ENCODE measurements at places on chromosomes 2 and 18.
A peak's percentile ranks its signal among the peaks of the same experiment; 100 is the strongest.

- DNase-seq, result no peak
Measured at GRCh38 chr2:37506407-37507050, 162.1 kb downstream of the QPCT start.

- no peak for DNase-seq
Measured at GRCh38 chr2:182379241-182379640, 47.6 kb downstream of the PDE1A start.

- no peak for DNase-seq
Measured at GRCh38 chr2:102677244-102678215, 58.2 kb downstream of the SLC9A2 start.

- no peak for DNase-seq
Measured at GRCh38 chr2:54396107-54396506, 60.0 kb upstream of the SPTBN1 start.

DNA sequence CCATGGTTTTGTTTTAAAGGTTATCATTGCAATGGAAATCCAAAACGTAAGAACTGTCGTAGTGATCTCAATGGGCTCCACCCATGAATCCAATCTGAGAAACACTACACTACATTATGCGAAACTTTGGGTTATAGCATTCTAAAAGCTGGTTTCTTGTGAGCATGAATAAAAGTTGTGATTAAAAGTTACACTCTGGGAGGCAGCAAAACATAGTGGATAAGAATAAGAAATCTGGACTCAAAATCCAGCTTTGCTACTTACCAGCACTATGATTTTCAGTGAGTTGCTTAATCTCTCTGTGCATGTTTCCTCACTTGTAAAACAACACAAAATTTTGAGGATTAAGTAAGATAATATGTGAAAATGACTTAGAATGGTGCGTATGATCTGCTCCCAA is 25.7 kb upstream of the THOC1 start:
- no peak for DNase-seq

DNA sequence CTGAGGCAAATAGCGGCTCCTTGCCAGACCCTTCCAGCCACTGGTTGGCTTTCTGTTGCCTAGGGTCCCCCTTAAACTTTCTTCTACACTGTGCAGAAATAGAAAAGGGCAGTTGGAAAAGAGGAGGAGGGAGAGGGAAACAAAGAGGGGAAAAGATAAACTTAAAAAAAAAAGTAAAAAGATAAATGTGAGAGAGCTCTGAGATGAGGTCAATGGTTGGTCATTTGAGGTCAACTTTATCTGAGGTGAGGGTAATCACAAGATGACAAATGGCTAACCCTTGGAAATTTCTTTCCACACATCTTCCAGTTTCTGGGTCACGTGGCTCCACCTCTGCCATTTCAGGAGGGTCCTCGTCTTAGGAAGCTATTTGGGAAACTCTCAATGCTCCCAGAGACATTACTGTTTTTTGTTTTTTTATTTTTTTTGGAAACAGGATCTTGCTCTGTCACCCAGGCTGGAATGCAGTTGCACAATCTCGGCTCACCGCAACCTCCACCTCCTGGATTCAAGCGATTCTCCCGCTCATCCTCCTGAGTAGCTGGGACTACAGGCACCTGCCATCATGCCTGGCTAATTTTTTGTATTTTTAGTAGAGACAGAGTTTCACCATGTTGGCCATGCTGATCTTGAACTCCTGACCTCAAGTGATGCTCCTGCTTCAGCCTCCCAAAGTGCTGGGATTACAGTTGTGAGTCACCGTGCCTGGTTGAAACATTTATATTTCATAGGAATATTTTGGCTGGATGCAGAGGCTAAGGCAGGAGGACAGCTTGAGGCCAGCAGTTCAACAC is 199.9 kb downstream of the TGIF1 start:
- DNase-seq, result no peak

GRCh38 chr18:2326999-2327398 is 244.3 kb downstream of the METTL4 start:
- no peak for DNase-seq

GRCh38 chr2:31227110-31227509 is 6.8 kb upstream of the EHD3 start:
- DNase-seq, result no peak

GRCh38 chr2:85812094-85812735 is 58.4 kb downstream of the ATOH8 start:
- DNase-seq, result peak; percentile 25

DNA sequence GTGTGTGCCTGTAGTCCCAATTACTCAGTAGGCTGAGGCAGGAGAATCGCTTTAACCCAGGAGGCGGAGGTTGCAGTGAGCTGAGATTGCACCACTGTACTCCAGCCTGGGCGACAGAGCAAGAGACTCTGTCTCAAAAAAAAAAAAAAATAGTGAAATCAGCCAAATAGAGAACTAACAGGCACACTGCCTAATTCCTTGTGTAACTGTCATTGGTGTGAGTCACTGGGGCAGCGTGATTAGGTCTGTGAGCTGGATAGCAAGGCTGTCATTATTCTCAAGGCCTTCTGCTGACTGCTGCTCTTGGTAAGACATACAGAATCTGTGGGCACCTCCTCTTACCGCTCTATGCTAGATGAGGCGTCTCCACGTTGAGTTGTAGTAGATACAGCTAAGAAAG is 270.3 kb downstream of the NEDD4L start:
- no peak for DNase-seq

- DNase-seq, result no peak
Measured at GRCh38 chr18:58525517-58525916, 103.4 kb downstream of the ALPK2 start.

- DNase-seq, result no peak
Measured at GRCh38 chr18:7941533-7941932, 374.4 kb downstream of the PTPRM start.

GRCh38 chr2:102773149-102773705 is 11.4 kb downstream of the TMEM182 start:
- DNase-seq, result no peak

DNA sequence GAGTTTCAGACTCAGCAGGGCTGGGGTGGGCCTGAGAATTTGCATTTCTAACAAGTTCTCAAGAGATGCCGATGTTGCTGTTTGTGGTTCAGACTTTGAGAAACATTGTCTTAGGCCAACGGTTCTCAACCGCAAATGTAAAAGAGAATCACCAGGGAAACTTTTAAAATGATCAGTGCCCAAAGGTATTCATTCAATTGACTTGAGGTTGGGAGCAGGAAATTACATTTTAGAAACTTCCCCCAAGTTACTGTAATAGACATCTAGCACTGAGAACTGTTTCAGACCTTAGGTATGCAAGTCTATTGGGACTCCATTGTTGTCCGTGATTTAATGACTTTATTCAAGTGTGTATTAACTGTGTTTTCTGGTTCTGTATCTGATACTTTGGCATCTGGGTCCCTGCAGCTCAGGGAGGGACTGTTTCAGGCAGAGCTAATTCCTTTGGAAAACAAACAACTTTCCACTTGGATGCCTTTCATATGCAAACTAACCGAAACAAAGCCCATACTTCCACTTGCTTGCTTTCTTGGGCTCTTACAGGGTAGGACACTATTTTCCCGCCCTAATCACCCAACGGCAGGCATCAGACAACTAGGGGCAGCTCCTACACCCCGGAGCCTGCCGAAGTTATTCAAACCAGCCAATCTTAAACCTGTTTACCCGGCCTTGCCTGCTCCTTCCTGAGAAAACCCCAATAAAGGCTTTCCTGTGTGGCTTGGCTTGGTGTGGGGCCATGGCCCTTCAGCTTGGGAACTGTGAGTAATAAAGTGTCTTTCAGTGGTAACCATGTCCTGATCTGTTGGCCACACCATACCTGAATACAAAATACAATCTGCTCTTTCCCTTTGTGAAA is 97.6 kb downstream of the POLE4 start:
- DNase-seq, result peak; percentile 67

DNA sequence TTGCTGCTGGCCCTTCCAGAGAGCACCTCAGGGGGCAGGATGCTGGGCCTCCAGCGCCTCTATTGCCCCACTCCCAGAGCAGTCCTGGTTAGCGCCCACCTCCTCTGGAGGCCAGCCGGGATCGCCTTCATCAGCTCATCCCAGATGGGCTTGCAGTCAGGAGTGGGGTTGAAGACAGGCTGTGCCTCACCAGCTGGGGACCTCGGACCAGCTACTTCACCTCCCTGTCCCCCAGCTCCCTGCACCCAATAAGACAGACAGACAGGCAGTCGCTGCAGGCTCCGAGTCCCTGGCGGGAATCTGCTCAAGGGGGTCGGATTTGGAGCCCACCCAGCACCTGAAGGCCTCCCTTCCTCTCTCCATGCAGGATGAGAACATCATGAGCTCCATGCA is 18.9 kb upstream of the FAHD2A start:
- no peak for DNase-seq

GRCh38 chr2:239441261-239442078 is 40.6 kb upstream of the HDAC4 start:
- DNase-seq, result peak; percentile 54

GRCh38 chr18:47772374-47773248 is 157.8 kb downstream of the SMAD2 start:
- DNase-seq, result peak; percentile 79

DNA sequence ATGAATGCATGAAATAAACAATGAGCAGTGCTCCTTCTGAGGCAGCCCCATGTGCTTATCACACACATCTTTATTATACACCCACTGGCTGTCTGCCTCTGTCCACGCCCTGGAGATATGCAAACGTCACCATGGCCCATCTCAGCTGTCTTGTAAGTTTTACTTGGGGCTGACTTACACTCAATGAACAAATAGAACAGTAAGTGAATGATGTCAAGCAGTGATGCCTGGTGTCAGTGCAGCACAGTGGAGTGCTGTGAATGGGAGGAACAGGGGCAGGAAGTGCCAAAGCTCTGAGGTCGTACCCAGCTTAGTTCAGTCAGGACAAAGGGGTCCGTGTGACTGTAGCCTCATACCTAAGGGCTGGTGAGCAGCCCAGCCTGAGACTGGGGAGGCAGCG is 659.5 kb upstream of the HS6ST1 start:
- peak; percentile 36 for DNase-seq

- peak; percentile 26 for DNase-seq
Measured at GRCh38 chr18:76395609-76396008, 99.4 kb downstream of the ZNF516 start.

- DNase-seq, result peak; percentile 40
Measured at GRCh38 chr2:241888641-241889040, 19.1 kb downstream of the RTP5 start.

DNA sequence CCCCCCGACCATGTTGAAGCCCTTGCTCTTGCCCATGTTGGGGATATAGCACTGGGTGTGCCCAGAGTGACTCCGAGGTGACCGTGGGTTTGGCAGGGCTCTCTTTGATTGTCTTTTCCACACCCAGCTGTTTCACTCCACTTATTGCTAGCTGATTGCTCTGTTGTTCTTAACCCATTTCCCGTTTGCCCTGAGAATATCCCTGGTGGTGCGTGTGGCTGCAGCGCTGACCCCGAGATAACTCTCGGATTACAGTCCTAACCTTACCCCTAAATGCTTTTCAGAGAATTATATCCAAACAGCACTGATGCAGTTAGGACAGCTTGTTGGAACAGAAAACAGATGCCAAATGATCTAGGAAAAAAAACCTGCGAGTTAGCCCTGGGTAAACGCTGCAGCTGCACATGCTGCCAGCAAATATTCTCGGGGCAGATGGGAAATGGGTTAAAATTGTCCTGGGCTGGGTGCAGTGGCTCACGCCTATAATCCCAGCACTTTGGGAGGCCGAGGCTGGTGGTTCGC is 34.3 kb upstream of the SNORC start:
- DNase-seq, result no peak

GRCh38 chr18:67432806-67433205 is 83.7 kb downstream of the DSEL start:
- DNase-seq, result no peak

DNA sequence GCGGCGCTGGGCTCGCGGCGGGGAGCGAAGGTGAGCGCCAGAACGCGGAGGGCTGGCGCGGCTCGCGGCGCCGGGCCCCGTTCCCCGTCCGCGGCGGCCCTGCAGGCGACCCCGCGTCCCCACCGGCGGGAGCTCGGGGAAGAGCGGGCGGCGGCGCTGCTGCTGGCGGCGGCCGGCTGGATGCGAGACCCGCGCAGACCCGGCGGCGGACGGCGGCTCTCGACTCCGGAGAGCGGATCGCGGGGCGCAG is 213 bp downstream of the DOK6 start:
- DNase-seq, result peak; percentile 73

DNA sequence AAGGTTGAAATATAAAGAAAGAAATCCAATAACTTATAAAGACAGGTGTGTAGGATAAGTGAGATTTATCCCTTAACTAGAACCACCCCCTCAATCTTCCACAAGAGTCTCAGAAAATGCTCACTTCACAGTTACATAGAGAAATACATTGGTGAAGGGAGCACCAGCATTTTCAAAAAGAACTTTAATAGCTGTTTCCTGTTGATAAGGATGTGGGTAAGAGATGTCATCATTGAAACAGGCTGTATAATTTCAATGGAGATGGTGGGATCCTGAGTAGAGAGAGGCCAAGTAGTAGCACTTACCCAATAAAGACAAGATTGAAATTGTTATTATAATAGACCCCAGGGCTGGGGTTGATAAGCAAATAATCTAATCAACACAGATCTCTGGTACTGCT is 162.2 kb upstream of the TACR1 start:
- DNase-seq, result no peak

DNA sequence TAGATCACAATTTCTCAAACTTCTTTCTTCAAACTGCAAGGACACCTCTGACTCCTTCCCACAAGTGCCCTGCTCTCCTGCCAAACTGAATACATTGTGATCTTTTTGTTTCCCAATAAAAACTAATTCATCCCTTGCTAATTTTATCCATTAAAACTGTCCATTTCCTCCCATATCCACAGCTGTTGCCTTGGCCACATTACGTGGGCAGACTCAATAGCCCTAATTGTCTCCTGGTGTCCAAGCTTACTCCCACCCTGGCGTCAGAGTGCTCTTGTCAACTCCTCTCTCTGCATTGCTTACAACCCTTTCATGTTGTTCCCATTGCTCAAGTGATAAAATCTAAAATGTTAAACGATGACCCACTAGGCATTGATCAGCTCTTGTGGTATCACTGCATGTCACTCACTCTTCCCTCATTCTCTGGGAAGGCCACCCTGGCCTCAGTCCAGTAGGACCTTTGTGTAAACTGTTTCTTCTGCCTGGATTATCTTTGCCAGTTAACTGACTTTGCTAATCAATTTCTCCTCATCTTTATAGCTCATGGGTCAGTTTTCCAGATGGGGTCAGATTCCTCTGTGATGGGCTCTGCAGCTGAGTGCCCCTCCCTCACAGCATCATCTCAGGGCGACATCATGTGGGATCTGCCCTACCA is 525.0 kb downstream of the SLC4A3 start:
- no peak for DNase-seq

GRCh38 chr18:35489913-35490490 is 7.8 kb downstream of the INO80C start:
- DNase-seq, result no peak
